ENCODE measurements at places on chromosomes 7 and 10. TPM values are rescaled to one million over a fixed set of nuclear protein-coding genes. Genes with fewer than 3 reads are reported as not detected.
A peak's percentile ranks its signal among the peaks of the same experiment; 100 is the strongest.

The ZNF488 gene
- not detected for total RNA-seq

DNA sequence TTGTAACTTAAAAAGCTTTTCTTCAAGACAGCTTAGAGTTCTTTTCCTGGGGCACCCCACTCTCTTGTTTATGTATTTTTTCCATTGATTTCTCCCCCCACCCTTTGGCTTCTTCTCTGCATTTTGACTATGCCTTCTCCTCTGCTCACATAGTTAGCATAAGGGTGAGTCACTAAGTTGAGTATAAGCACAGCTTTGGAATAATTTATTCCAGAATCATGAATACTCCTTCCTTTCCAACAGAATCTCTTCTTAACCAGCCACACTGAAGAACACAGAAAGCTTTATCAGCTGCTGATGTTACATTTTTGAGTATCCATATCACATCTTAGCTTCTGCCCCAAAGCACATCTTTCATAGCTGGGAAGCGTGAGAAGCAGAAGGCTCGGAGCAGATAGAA is 449.5 kb upstream of the MKI67 start:
- DNase-seq, result no peak

DNA sequence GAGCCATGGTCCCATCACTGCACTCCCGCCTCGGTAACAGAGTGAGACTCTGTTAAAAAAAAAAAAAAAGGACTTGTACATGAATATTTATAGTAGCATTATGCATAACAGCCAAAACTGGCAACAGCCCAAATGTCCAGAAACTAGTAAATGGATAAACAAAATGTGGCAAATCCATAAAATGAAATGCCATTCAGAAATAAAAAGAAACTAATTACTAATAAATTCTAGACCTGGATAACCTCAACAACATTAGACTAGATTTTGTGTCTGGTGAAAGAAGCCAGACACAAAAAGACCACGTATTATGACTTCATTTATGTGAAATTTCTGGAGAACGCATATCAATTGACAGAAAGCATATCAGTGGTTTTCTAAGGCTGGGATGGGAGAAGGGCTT is 74.5 kb downstream of the HPSE2 start:
- no peak for DNase-seq

The SMKR1 gene
- not detected for total RNA-seq

The NUDT13 gene
- total RNA-seq, result 4.1 TPM

The ASIC3 gene
- 6.5 TPM for total RNA-seq

DNA sequence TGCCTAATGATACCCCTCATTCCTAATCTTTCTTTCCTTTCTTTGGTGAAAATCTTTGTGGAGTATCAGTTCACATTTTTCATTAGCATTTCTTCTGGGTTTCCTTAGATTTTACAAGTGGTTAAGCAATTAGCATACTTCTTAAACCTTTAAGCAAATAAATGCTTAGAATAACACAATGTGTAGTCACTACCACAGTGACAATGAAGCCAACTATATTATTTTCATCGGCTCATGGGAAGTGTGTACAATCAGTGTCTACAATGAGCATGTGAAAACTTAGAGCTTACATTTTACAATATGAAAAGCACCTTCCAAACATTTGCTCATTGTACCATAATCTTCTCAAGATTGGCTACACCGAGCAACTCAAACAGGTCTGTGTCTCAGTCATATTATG is 176.2 kb upstream of the PLXNA4 start:
- DNase-seq, result no peak

- no peak for DNase-seq
These were observed 291.6 kb downstream of the RNLS start for GRCh38 chr10:88291289-88292184.

The TMEM213 gene
- not detected for total RNA-seq

GRCh38 chr7:45177801-45178200 is 20.2 kb downstream of the RAMP3 start:
- peak; percentile 31 for DNase-seq

DNA sequence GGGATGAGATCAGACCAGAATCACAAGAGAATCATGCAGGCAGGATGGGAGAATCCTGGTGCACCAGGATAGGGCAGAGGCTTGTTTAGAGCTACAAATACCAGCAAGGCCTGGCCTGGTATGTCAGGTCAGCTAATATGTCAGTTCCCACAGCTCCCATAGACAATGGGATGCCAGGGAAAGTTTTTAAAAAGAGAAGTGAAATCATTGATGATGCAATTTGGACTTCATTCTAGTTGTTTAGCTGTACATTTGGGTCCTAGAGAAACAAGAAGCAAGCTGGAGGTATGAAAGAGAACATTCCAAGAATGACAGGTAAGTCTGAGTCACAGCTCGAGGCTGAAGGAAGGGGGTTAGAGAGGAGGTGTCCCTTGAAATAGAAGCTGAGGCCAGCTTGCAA is 45.2 kb downstream of the GPR141 start:
- DNase-seq, result no peak

GRCh38 chr10:127977357-127978009 is 70.6 kb downstream of the PTPRE start:
- peak; percentile 88 for DNase-seq

DNA sequence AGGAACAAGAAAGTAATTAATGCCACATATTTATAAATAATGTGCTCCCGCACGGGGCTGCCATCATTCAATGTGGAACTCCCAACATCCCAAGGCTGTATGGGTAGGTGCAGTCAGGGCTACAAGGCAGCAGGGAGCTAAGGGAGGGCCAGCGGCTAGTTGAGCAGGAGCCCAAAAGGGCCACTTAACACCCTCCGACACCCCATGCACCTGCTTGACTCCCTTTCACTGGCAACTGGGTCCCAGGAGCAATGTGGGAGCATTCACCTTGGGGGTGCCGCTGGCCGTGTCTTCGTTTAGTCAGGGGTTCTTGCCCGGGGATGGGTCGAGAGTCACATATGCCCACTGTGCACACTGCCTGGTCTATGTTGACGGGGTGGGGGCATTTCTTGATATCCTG is 27.9 kb downstream of the SCART1 start:
- no peak for DNase-seq

DNA sequence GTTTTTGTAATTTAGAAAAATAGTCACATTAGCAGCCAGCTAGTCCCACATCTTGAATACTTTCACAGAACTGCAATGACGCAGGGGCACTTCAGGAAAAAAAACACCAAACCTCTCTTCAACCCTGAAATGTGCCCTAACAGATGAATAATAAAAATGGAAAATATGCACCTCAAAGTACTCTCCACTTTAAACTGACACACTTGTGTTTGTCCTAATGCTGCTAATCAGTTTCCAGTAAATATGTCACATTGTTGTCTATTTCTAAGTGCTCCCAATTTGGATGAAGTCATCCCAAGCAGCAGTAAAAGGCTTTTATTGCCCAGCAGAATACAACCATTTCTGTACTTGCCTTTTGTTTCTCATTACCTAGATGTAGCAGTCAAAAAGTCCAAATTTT is 86.7 kb downstream of the PARD3 start:
- no peak for DNase-seq

DNA sequence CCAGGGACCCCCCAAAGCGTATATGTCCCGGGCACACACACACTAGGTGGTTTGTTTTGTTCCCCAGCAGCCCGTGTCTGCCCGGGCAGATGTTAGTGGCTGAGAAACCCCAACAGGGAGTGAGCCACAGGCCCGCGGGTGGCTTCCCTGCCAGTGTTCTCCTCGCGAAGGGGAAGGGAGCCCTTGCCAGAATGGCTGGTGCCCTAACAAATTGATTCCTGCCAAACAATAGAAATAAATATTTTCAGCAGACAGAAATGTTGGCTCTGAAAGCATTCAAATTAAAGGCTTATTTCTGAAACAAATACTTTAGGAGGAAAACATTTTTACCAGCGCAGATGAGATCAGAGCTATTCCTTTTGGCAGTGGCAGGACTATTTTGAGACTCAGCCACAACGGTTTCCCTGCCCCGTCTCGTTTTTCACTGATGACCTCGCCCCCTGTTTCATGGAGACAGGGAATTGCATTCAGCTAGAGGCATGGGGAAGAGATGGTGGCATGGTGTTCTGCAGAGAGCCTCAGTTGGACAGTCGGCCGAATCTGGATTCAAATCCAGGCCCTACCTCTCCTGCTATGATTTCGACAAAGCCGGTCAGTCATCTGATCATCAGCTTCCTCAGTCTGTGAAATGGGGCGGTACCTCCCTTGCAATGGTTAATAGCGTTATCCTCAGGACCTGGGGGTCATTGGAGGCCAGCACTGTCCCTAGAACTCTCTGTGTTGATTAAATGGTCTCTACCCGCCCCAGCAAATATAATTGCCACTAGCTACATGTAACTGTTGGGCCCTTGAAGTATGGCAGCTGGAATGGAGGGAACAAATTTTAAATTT is 84.5 kb downstream of the CUX1 start:
- DNase-seq, result no peak

DNA sequence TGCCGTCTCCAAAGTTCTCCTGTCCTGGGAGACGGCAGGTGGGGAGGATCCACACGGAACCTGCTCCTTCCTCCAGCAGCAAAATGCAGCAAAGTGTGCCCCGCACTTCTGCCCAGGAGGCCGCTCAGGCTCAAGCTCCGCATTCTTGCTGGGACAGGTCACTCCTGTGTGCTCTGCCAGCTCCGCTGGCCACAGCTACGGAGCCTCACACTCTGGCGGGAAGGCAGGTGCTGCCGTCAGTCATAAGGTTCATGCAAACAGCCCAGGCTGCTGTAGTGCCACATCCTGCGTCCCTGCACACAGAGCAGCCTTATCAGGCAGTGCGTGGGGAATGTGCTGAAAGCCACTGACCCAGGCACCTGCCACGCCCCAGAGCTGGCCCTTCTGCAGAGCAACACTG is 22.4 kb downstream of the ADGRA1 start:
- peak; percentile 53 for DNase-seq

DNA sequence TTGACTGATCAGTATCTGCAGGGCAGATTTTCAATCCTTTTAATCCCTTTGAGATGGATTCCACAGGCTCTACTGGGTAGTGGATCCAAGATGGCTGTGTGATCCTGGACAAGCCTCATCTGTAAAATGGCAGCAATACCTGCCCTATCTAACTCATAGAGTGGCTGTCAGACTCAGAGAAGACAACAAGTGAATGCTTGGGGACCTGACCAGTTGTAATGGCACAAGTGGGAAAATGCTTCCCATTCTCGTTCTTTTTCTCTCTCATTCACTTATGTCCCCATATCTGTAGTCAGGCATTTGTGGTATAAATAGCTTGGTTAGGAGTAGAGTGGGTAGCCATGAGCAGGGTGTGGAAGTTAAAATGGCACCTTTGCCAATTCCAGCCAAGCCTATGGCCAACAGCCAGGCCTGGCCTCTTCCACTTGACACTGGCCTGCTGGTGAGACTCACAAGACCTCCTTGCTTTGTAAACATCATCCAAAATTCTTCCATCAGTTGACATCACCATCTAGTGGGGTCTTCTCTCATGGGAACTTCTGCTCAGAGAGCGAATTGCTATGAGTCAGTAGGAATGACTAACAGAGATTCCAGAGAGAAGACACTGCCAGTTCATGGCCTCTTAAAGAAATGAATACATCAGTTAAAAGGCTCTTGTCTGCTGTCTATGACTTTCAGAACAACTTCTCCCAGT is 150.1 kb downstream of the PLPP4 start:
- DNase-seq, result no peak

DNA sequence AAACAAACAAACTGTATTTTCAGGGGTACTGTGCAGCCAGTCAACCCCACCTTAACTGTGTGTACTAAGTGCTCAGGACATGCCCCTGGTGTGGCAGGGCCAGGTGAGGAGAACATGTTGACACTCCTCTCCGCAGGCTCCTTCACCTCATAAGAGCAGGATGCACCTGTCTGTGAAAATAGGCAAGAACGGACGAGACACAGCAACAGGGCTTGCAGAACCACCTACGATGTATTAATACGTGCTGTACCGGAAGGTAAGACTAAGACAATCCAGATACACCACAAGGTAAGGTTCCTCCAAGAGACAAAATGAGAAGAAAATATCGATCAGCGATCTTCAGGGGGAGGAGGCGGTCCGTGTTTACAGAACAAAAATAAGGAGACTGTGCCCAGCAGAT is 65.8 kb upstream of the CAMK2B start:
- no peak for DNase-seq

The NPC1L1 gene
- total RNA-seq, result 0.13 TPM

GRCh38 chr7:17333221-17333620 is 34.8 kb downstream of the AHR start:
- no peak for DNase-seq

The SYCE1 gene
- 0.08 TPM for total RNA-seq

- DNase-seq, result no peak
These were observed 24.2 kb downstream of the IFIT3 start for GRCh38 chr10:89351780-89352597.

GRCh38 chr7:149027611-149028345 is 527 bp downstream of the PDIA4 start:
- no peak for DNase-seq

The PLCE1 gene
- 3.3 TPM for total RNA-seq

- no peak for DNase-seq
These were observed 347.6 kb downstream of the MDFIC start for GRCh38 chr7:115269486-115269885.

DNA sequence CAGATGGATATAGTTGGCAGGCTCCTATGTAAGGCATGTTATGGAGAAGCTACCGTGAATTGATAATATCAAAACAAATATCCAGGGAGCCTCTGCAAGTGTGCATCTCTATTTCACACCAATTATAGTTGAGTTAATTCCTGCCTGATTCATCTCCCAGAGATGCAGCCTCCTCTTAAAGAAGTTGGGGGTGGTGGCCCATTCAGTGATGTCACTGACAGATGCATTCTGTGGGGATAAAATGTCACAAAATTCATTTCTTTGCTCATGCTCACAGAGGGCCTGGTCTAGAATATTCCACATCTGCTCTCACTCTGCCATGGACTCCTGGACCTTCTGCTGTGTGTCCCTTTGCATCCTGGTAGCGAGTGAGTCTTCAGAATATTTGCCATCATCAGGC is 189.1 kb upstream of the PRSS1 start:
- no peak for DNase-seq

- no peak for DNase-seq
These were observed 106.7 kb upstream of the MBL2 start for GRCh38 chr10:52879091-52879807.

DNA sequence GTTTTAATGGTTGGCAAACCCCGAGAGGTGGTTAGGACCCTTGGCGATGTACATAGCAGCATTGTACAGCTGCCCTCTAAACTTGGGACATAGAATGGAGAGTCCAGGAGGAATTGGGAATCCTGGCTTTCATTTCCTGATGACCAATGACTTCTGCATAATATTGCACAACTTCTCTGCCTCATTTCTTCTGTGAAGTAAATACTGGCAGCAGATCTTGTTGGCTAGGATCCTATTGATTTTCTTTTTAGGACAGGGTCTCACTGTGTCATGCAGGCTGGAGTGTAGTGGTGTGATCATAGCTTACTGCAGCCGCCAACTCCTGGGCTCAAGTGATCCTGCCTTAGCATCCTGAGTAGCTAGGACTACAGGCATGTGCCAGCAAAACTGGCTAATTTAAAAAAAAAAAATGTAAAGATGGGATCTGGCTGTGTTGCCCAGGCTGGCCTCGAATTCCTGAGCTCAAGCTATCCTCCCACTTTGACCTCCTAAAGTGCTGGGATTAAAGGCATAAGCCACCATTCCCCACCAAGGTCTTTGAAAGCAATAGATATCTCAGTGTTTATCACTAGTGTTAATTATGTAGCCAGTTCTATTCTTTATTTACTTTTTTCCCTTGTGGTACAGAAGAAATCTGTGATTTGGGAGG is 58.1 kb downstream of the PODXL start:
- no peak for DNase-seq

The APBB1IP gene
- 3.3 TPM for total RNA-seq

- no peak for DNase-seq
These were observed 2.6 kb downstream of the TUBGCP2 start for GRCh38 chr10:133306097-133306476.

- DNase-seq, result no peak
These were observed 3.6 kb downstream of the WDR86 start for GRCh38 chr7:151406051-151406875.

GRCh38 chr7:51481421-51481820 is 164.8 kb upstream of the COBL start:
- no peak for DNase-seq
